Uterus (tissue), 4 donors: ENCODE measurements at places on chromosomes 12 and 14. TPM values are rescaled to one million over a fixed set of nuclear protein-coding genes. Genes with fewer than 3 reads are reported as not detected.
A peak's percentile ranks its signal among the peaks of the same experiment; 100 is the strongest.

GRCh38 chr12:104596134-104596799 is 139.5 kb downstream of the CHST11 start:
- H3K4me1 ChIP-seq: peaks cover 18% of the 10 kb centered on the region
- no peaks in the 10 kb centered on the region for H3K36me3 ChIP-seq
- DNase-seq: peak; percentile 68

- no peaks in the 10 kb centered on the region for H3K4me1 ChIP-seq
- no peak overlapping the region for H3K27ac ChIP-seq
- DNase-seq: no peak
Observed at GRCh38 chr12:122749569-122750332, 2.9 kb upstream of the DENR start.

DNA sequence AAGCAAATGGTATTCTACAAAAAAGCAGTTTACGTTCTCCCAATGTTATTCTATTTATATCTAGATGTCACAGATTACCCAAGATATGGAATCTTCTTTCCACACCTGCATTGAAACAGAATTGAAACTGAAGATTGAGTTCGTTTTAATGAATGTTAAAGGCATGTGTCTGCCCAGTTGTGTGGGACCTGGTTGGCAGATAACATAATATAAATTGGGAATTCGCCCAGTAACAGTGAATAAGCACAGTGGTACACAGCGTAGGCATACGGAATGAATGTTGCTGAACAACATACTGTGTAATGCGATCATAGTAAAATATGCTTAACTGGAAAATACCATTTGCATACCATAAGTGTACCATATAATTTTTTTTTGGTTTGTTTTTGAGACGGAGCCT is 4.3 kb downstream of the KHNYN start:
- H3K36me3 ChIP-seq: no peaks in the 10 kb centered on the region
- no peak overlapping the region for H3K4me3 ChIP-seq
- H3K27ac ChIP-seq: no peak overlapping the region
- no peaks in the 10 kb centered on the region for H3K27me3 ChIP-seq
- no peaks in the 10 kb centered on the region for H3K4me1 ChIP-seq

DNA sequence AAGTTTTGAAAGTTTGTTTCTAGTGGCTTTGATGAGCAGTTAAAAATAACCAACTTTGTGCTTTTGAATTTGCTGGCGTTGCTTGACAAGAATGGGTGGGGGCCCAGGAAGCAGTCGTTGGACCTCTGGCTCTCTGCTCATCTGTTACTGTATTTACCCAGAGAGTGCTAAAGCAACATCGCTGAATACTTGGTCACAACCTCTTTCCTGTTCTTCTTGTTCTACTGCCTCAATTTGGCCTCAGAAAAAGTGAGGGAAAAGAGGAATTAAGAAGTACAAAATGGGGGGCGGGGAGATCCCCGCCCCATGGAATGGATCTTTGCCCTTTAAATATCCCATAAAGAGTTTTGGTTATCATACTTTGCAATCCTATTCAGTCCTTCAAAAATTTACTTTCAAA is 221.5 kb upstream of the G2E3 start:
- no peaks in the 10 kb centered on the region for H3K4me1 ChIP-seq
- H3K27me3 ChIP-seq: no peaks in the 10 kb centered on the region
- no peak overlapping the region for H3K27ac ChIP-seq
- DNase-seq: no peak
- H3K4me3 ChIP-seq: no peak overlapping the region

- no peak overlapping the region for H3K4me3 ChIP-seq
- H3K27ac ChIP-seq: no peak overlapping the region
- H3K4me1 ChIP-seq: no peaks in the 10 kb centered on the region
- H3K36me3 ChIP-seq: no peaks in the 10 kb centered on the region
- H3K27me3 ChIP-seq: no peaks in the 10 kb centered on the region
- DNase-seq: no peak
Observed at GRCh38 chr12:88313554-88313953, 171.4 kb downstream of the TMTC3 start.

NEUROD4 gene
- total RNA-seq: not detected

ETFBKMT gene
- 1.3 TPM for total RNA-seq
